ENCODE measurements at places on chromosomes 16 and 17.
A peak's percentile ranks its signal among the peaks of the same experiment; 100 is the strongest.

DNA sequence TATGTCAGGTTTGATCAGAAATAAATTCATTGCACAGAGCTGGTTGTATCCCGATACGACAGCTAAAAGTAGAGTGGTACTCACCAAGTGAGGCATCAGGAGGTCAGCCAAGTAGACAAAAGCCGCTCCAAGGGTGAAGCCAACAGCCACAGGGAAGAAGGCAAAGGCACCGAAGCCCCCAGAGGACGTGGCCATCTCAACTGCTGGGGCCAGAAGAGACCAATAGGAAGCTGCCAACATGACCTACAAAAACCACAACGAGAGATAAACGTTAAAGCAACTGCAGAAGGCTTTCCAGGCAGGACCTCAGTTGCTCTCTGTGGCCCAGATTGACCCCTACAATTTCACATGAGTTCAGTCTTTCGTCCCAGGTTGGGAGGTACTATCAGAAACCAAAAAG lies 61.0 kb downstream of the SLC39A11 start:
- DNase-seq = no peak

- DNase-seq = peak; percentile 83
Observed at GRCh38 chr17:78865682-78866390, 25.2 kb upstream of the USP36 start.

- no peak for DNase-seq
Observed at GRCh38 chr16:85330694-85331188, 218.5 kb upstream of the CIBAR2 start.

GRCh38 chr16:9148374-9149015 lies 57.1 kb downstream of the HAPSTR1 start:
- DNase-seq = no peak

DNA sequence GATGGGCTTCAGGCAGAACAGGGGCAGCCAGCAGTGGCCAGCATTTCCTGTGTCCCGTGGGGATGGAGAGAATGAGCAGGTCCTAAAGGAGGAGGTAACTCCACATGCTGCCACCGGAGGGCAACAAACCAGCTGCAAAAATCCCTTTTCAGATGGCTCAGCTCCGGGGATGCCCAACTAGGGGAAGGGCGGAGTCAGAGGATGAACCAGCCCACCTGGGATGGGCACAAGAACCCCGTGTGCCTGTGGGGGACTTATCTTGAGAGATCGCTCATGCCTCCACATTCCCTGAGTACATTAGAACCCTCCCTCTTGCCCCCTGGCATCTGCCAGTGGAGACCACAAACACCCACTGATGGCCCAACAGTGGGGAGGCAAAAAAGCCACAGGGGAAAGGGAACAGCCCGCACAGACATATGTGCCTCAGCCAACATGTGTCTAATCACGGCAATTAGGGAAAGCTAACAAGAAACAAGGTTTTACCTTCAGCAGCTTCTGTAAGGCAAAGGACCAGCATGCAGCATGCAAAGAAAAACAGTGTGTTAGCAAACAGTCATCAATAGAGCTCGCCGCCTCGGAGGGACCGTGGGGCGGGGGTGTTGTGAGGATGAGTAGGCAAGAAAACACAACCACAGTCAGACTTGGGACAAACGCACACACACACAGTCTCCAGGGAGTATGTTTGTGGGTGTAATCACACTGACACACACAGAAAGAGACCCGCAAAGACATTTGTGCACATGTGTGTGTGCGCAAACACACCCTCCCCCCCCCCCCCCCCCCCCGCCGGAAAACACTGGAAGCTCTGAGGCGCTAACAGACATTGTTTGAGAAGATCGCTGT lies 64.0 kb downstream of the MYO18A start:
- DNase-seq = peak; percentile 7

DNA sequence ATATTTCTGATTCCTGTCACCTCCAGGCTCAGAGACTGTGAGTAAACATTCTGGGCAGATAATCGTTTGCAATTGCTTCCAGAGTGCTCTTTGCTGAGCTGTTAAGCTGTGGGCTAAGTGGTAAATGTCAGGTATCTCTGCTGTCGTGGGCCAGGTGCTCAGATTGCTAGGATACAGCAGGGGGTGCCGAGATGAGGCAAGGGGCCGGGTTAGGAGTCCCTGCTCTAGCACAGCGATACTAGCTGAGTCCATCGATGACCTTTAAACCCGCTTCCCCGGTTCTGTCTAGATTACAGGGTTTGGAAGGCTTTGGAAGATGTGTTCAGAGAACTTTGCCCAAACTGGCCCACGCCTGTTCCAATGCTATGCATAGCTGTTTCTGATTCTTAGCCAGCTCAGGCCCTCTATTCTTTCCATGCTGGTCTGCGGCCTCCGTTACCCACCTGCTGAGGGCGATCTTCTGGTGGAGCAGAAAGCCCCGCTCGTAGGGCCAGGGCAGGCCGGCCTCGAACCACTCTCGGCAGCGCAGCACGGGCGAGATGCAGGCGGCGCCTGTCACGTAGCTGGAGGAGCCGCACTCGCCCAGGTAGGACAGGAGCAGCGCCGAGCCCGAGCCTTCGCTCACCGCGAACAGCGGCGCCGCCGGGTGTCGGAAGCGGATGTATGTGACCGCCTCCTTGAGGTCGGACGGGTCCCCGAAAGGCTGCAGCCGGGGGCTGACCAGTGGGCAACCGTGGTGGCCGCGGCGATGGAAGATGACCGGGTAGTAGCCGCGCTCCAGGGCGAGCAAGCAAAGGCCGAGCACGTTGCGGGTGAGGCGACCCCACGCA lies 979 bp downstream of the ABHD15 start:
- DNase-seq = peak; percentile 76

DNA sequence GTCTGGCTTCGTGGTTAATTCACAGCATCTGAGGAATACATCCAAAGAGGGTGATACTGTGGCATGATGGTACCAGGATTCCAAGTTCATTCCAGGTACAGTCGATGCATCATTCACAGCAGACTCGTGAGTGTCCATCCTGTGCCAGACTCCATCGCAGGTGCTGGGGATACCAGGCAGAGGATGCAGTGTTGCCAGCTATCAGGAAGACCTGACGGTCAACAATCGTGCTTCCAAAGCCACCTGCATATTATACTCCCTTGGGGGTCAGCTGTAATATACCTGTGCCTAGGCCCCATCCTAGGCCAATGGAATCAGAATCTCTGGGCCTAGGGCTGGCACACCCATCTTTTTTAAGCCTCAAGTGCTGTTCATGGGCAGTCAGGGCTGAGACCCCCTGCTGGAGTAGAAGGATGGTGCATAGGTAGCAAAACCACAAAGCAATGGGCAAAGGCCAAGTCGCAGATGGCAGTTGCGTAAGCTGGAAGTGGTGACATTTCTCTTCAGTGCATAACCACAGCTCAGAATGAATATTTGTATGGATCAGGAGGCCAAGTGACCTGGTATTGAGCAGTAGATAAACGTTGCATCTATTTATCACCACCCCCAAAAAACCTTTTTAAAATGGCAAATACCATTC lies 42.9 kb upstream of the C16orf78 start:
- no peak for DNase-seq

DNA sequence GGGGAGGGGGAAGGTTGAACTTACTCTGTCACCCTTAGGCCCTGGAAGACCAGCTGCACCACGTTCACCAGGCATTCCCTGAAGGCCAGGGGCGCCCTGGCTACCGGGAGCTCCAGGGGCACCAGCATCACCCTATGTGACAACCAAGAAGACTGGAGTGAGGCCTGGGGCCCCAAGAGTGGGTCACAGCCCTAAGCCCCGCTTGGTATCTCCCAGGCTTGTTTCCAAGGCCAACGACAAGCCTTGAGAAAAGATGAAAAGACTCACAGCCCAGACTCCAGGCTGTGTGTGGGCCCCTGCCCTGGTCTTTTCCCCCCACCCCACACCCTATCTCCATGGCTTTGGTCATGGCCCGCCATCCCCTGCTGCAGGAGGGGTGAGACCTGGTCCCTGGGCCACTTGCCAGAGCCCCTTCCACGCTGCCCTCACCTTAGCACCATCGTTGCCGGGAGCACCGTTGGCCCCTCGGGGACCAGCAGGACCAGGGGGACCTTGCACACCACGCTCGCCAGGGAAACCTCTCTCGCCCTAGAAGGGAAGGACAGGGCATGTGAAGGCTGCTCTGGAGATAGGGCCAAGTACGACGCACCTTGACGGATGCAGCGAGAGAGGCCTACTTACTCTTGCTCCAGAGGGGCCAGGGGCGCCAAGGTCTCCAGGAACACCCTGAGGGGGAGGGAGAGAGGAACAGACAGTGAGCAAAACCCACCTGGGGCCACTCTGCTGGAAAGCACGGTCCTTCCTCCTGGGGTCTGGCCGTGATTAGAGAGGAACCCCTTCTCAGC lies 9.9 kb downstream of the COL1A1 start:
- DNase-seq = no peak

- DNase-seq = no peak
Observed at GRCh38 chr17:22570144-22570845, 878.0 kb downstream of the KCNJ18 start.

DNA sequence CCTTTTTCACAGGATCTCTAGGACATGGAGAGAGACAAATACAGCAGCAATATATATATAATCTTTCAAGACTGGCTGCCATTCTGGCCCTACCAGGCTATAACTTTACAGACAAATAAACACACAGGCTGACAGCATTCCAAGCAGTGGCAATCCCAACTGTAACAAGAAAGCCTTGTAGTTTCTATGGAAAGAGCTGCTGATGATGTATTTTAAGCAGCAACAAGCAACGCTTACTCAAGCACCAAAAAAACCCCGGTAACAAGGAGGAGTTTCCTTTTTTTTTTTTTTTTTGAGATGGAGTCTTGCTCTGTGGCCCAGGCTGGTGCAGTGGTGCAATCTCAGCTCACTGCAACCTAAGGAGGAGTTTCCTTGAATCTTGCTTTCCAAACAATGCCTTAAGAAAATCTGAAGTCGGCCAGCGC lies 23.2 kb downstream of the LSM12 start:
- DNase-seq = no peak

GRCh38 chr16:82991410-82991809 lies 364.6 kb downstream of the CDH13 start:
- no peak for DNase-seq

- peak; percentile 30 for DNase-seq
Observed at GRCh38 chr17:17783116-17783824, 53.5 kb downstream of the SREBF1 start.

DNA sequence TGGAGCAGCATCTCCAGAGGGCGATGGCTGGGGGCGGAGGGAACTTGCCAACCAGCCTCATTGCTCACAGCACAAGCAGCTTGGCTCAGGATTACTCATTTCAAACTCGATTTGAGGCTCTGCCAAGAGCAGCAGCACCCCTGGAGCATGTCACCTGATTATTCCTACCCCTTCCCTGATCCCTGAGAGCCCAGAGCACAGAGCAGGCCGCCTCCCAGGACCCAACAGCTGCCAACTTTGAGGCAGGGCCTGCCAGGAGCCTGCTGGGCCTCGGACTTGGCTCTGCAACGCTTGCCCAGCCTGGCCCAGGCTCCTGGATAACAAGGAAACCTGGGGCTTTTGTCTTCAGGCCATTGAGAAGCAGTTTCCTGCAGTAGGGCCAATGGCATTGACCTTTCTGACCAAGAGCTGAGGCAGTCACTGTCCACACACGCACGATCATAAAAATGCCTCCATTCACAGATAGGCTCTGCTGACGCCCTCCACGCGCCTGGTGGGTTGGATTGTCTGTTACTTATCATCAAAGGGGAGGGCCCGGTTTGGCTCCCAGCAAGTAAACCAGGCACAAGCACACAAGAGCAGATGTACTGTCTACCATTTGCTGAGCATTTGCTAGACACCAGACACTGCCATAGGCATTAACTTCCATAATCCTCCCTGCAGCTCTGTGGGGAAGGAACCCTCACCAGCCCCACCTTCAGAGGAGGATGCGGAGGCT lies 406.6 kb upstream of the EEF2KMT start:
- DNase-seq = no peak

GRCh38 chr16:18018376-18018775 lies 318.2 kb downstream of the NPIPA8 start:
- no peak for DNase-seq

GRCh38 chr17:9181640-9182039 lies 160.3 kb downstream of the NTN1 start:
- no peak for DNase-seq

DNA sequence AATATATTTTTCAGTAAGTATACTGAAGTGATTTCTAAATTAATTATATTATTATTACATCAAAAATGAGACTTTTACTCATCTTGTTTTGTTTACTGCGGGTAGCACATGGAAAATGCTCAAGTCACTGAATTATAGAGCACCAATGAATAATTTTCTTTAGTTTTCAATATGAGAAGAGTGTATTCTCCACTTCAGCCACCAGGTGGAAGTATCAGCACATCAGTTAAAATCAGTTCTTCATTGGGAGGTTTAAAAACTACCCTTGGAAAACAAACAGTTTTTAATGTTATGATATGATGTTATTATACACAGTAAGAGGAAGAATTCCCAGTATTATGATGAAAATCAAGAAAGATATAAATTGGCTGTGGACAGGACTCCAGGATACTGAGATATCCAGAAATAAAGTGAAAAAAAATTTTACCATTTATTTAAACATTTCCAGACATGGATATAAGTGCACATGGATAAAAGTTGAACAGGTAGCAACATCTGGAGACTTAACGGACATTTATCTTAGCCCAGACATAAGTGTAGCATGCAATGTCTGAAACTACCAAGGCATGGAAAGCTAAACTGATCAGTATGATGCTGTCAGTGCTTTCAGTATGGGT lies 467.3 kb downstream of the KCNJ2 start:
- DNase-seq = peak; percentile 46

DNA sequence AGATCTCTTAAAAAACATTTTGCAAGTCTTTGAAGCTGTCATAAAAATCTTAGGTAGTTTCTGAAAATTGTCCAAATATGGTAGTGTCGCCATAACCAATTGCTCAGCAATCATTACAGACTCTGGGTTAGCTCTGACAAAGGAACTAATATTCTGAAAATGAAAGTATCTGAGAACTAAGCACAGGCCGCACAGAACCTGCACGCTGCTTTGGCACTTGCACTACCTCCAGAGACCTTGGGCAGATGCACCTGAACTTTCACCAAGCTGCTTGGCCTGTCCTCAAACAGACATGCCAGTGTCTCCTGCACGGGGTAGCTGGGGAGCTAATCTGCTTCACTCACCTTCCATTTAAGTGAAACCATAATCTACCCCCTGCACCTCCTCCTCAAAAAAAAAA lies 317.0 kb downstream of the MAF start:
- DNase-seq = no peak

GRCh38 chr17:40442392-40443195 lies 656 bp upstream of the IGFBP4 start:
- DNase-seq = no peak

GRCh38 chr17:15650741-15651582 lies 31.5 kb upstream of the FBXW10B start:
- no peak for DNase-seq

DNA sequence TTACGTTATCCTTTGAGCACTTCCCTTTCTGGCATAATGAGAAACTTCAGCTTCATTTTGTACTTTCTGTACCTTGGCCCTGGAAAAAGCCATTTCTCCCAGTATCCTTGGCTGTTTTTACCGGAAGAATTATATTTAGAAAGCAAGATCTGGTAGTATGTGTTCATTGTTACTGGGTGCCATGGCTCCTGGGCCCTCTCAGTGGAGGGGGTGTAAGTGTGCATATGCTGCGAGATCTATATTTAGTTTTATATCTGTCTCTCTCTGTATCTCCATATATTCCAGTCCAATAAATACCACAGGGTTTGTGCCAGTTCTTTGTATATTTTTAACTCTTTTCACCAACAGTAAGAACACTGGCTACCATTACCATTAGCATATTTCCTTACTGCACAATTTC lies 17.7 kb downstream of the ATP2C2 start:
- no peak for DNase-seq

GRCh38 chr16:90026135-90026534 lies 6.9 kb upstream of the DBNDD1 start:
- DNase-seq = no peak

GRCh38 chr16:74165566-74166080 lies 131.0 kb upstream of the PSMD7 start:
- DNase-seq = no peak

GRCh38 chr17:3808701-3809100 lies 7.7 kb upstream of the ITGAE start:
- DNase-seq = no peak

All from NCI-H774 (cell line).